ENCODE measurements at places on chromosomes 1 and 21. TPM values are rescaled to one million over a fixed set of nuclear protein-coding genes. Genes with fewer than 3 reads are reported as not detected.

- no peaks in the 10 kb centered on the region for H3K36me3 ChIP-seq
- H3K27me3 ChIP-seq = no peaks in the 10 kb centered on the region
- DNase-seq = no peak
- peaks cover 32% of the 10 kb centered on the region for H3K4me1 ChIP-seq
- peak overlapping the region; percentile 47 for H3K27ac ChIP-seq
Observed at GRCh38 chr1:59150577-59151386, 146.1 kb upstream of the FGGY start.

DNA sequence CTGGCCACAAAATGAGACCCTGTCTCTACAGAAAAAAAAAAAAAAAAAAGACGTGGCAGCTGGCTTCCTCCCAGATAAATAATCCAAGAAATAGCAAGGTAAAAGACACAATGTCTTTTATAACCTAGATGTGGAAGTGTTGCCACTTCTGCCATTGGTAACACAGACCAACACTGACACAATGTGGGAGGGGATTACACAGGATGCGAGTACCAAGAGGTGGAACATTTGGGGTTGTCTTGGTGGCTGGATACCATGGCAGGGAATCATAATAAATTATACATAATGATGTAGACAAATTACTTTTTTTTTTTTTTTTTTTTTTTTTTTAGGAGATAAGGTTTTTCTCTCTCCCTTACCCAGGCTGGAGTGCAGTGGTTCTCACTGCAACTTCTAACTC lies 6.0 kb upstream of the NEXN start:
- H3K27ac ChIP-seq = no peak overlapping the region
- no peaks in the 10 kb centered on the region for H3K27me3 ChIP-seq
- DNase-seq = no peak
- no peak overlapping the region for H3K4me3 ChIP-seq

DNA sequence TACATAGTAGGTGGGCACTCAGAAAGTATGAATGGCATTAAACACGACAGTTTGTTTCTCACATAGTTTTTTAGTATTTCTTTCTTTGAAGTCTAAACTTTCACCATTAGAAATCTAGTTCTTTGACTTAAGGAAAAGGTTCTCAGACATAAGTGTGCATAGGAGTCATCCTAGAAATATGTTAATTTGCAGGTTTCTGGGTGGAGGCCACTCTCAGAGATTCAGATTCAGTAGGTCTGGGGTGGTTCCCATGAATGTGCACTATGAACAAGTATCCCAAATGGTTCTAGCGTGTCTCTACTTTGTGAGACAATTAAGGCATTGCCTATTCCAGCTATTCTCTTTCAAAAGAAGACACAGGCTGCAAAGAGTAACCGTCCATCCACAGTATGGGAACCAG lies 119.3 kb downstream of the NGF start:
- H3K27ac ChIP-seq = no peak overlapping the region
- no peaks in the 10 kb centered on the region for H3K27me3 ChIP-seq
- H3K4me3 ChIP-seq = no peak overlapping the region
- DNase-seq = no peak

GRCh38 chr1:167617153-167618147 lies 12.6 kb upstream of the RCSD1 start:
- H3K36me3 ChIP-seq = no peaks in the 10 kb centered on the region
- H3K27me3 ChIP-seq = no peaks in the 10 kb centered on the region
- H3K27ac ChIP-seq = peak overlapping the region; percentile 81
- H3K4me1 ChIP-seq = peaks cover 21% of the 10 kb centered on the region
- DNase-seq = peak; percentile 60

SPRR1A gene
- not detected for total RNA-seq

- H3K27ac ChIP-seq = no peak overlapping the region
- H3K4me3 ChIP-seq = no peak overlapping the region
- H3K4me1 ChIP-seq = peaks cover 19% of the 10 kb centered on the region
- DNase-seq = no peak
Observed at GRCh38 chr1:162228586-162228985, 148.1 kb downstream of the SPATA46 start.

GRCh38 chr21:18007121-18007520 lies 188.0 kb upstream of the C21orf91 start:
- DNase-seq = no peak
- no peaks in the 10 kb centered on the region for H3K27me3 ChIP-seq
- no peak overlapping the region for H3K27ac ChIP-seq
- H3K4me1 ChIP-seq = no peaks in the 10 kb centered on the region
- H3K36me3 ChIP-seq = no peaks in the 10 kb centered on the region

MAGI3 gene
- total RNA-seq = 69.9 TPM

GRCh38 chr1:1198423-1199140 lies 7.8 kb downstream of the TNFRSF18 start:
- H3K36me3 ChIP-seq = no peaks in the 10 kb centered on the region
- H3K4me1 ChIP-seq = peaks cover 6% of the 10 kb centered on the region
- H3K27ac ChIP-seq = no peak overlapping the region
- no peak overlapping the region for H3K4me3 ChIP-seq

GRCh38 chr21:16422702-16423101 lies 692.9 kb downstream of the USP25 start:
- no peaks in the 10 kb centered on the region for H3K27me3 ChIP-seq
- no peak overlapping the region for H3K27ac ChIP-seq
- H3K4me3 ChIP-seq = peak overlapping the region; percentile 4
- no peak for DNase-seq

GBP3 gene
- 60.2 TPM for total RNA-seq

DNA sequence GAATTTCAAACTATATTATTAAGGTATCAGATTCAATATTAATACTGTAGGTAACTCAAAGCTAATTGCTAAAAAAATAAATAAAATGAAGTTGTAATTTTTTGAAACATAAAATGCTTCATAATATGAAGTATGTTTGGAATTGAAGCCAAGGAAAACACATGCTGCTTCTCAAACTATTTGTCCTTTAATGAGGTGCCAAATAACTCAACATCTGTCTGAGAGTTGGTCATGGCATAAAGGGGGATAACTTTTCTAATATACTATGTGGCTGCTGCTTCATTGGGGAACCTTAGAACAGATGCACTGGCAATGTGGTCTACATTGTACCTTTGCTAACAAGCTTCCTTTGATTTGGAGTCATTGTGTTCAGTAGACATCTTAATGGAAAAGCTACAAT lies 96.7 kb downstream of the PDE4B start:
- no peak for DNase-seq
- no peaks in the 10 kb centered on the region for H3K27me3 ChIP-seq
- no peak overlapping the region for H3K27ac ChIP-seq
- H3K4me3 ChIP-seq = no peak overlapping the region
- H3K4me1 ChIP-seq = no peaks in the 10 kb centered on the region

EFNA3 gene
- 1.0 TPM for total RNA-seq

- H3K36me3 ChIP-seq = peaks cover 20% of the 10 kb centered on the region
- H3K27ac ChIP-seq = peak overlapping the region; percentile 85
- H3K4me1 ChIP-seq = peaks cover 35% of the 10 kb centered on the region
- peak overlapping the region; percentile 82 for H3K4me3 ChIP-seq
- H3K27me3 ChIP-seq = no peaks in the 10 kb centered on the region
Observed at GRCh38 chr1:17437580-17438317, 1.7 kb downstream of the RCC2 start.

DNA sequence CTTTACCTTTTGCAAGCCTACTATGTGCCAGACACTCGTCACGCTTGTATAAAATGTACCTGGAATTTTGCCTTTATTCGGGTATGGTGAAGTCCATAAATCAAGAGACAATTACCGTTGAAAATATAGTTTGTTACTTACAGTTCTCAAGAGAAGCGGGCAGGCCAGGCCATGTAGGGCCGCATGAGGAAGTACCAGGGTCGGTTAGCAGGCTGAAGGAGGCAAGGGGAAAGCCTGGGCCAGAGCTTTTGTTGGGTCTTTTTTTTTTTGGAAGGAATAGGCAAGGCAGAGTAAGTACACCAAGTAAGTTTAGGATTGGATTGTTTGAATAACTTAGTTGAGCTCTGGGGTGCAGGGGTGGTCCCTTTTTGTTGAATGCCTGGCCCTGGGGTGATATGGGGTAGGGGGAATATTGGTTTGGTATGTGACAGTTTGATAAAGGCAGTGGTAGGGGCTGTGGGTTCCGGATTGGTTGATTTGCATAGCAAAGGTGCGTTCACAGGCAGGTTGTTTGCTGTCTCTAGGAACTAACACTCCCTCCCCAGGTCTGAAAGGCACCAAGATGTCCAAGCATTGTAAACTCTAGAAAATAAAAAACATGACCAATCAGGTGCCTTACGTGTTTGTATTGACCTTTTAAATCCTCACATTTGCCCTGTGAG lies 80.7 kb downstream of the KAZN start:
- no peaks in the 10 kb centered on the region for H3K27me3 ChIP-seq
- H3K4me3 ChIP-seq = no peak overlapping the region
- no peaks in the 10 kb centered on the region for H3K36me3 ChIP-seq

ALPL gene
- 123 TPM for total RNA-seq

DNA sequence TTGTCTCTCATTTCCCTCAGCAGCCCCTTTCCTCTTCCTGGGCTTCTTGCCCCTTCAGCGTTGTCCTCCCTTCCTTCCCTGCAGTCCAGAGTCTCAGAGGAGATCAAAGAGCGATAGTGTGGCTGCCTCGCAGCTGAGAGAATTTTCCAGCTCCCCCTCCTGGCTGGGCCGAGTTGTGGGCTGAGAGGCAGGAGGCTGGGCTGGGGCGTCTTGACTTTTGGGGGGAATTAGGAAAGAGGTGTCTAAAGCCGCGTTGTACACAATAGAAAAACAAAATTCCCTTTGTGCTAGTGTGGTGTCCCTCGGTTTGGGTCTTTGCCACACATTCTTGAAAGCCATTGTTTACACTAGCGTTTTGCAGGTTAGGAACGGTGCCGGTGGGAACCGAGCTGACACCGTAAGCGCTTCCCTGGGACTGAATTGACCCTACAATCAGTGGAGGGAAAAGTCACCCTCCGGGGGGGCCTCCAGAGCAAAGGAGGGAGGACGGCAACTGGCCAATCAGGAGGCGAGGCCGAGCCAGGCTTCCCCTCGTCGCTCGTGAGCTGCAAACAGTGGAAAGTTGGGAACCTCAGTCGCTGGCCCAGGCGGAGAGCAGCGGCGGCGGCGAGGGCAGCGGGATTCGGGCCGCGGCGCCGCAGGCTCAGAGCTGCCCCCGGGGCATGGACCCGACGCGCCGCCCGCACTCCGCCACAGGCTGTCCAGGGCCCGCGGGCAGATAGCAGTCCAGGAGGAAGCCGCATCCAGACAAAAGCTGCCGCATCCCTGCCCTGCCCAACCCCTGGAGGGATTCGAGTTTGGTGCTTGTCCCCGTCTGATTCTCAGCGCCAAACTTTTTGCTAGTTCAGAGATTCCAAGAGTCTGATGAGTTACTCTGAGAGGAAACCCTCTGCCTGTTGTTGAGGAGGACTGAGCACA lies at the start of gene HMCN1:
HMCN1 (plus strand) TSS at position 574 of the 918 bp plus-strand sequence. CDS start 389 bp downstream, outside the sequence.
- peak within 1 kb of the TSS; percentile 42 for H3K27ac ChIP-seq
- H3K27me3 ChIP-seq = no peaks in the 10 kb centered on the region
- peak; percentile 63 for DNase-seq

SLC45A1 gene
- 0.92 TPM for total RNA-seq

NFASC gene
- total RNA-seq = 12.2 TPM

- DNase-seq = no peak
- peaks cover 6% of the 10 kb centered on the region for H3K36me3 ChIP-seq
- peaks cover 18% of the 10 kb centered on the region for H3K4me1 ChIP-seq
- H3K27me3 ChIP-seq = peaks cover 25% of the 10 kb centered on the region
- H3K27ac ChIP-seq = no peak overlapping the region
- H3K4me3 ChIP-seq = no peak overlapping the region
Observed at GRCh38 chr21:36749935-36750575, 51.1 kb downstream of the SIM2 start.

GRCh38 chr1:38656726-38657125 lies 202.8 kb downstream of the RRAGC start:
- no peak overlapping the region for H3K4me3 ChIP-seq
- H3K27me3 ChIP-seq = peaks cover 5% of the 10 kb centered on the region
- H3K4me1 ChIP-seq = no peaks in the 10 kb centered on the region
- no peak for DNase-seq

- H3K27me3 ChIP-seq = no peaks in the 10 kb centered on the region
- peaks cover 10% of the 10 kb centered on the region for H3K4me1 ChIP-seq
- DNase-seq = no peak
- peak overlapping the region; percentile 31 for H3K27ac ChIP-seq
Observed at GRCh38 chr1:41813226-41813625, 105.5 kb downstream of the HIVEP3 start.

DNA sequence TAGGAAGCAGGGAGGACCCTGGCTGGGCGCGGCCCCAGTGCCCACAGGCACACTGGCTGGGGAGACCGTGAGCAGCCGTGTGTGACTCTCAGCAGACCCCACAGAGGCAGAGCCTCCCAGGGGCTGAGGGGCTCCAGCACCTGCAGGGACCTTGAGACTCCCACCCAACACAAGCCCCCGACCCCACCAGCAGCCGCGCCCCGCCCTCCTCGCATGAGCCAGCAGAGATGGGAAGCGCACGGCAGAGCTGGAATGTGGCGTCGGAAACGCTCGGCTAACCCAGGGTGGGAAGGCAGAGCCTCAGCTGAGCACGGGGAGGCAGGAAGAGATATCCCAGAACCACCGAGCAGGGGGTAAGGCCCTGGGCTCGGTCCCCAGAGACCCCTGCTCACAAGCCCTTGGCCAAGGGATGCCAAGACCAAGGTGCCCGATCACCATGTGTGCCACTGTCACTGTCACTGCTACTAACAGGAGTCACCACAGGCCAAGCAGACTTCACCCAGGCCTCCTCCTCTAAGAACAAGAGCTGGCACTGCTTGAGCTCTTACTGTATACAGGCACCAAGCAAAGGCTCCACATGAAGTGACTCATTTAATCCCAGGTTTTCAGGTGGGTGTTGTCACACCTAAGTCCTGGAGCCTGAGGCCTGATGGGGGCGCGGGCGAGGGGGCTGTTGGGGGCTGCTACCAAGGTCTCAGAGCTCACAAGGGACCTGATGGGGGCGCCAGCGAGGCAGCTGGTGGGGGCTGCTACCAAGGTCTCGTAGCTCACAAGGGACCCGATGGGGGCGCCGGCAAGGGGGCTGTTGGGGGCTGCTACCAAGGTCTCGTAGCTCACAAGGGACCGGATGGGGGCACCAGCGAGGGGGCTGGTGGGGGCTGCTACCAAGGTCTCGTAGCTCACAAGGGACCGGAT lies 20.1 kb downstream of the MEGF6 start:
- H3K36me3 ChIP-seq = no peaks in the 10 kb centered on the region
- H3K27me3 ChIP-seq = no peaks in the 10 kb centered on the region
- peaks cover 28% of the 10 kb centered on the region for H3K4me1 ChIP-seq
- no peak for DNase-seq
- H3K4me3 ChIP-seq = no peak overlapping the region

- no peaks in the 10 kb centered on the region for H3K36me3 ChIP-seq
- H3K27ac ChIP-seq = no peak overlapping the region
Observed at GRCh38 chr1:12669529-12670068, 25.7 kb downstream of the AADACL4 start.

- H3K36me3 ChIP-seq = no peaks in the 10 kb centered on the region
- no peaks in the 10 kb centered on the region for H3K27me3 ChIP-seq
- no peak for DNase-seq
- no peak overlapping the region for H3K4me3 ChIP-seq
- H3K4me1 ChIP-seq = peaks cover 27% of the 10 kb centered on the region
Observed at GRCh38 chr21:34988139-34988538, 61.0 kb downstream of the RUNX1 start.

Measured in lower lobe of right lung (tissue), 2 donors.